ENCODE measurements at places on chromosomes 3 and 15.

DNA sequence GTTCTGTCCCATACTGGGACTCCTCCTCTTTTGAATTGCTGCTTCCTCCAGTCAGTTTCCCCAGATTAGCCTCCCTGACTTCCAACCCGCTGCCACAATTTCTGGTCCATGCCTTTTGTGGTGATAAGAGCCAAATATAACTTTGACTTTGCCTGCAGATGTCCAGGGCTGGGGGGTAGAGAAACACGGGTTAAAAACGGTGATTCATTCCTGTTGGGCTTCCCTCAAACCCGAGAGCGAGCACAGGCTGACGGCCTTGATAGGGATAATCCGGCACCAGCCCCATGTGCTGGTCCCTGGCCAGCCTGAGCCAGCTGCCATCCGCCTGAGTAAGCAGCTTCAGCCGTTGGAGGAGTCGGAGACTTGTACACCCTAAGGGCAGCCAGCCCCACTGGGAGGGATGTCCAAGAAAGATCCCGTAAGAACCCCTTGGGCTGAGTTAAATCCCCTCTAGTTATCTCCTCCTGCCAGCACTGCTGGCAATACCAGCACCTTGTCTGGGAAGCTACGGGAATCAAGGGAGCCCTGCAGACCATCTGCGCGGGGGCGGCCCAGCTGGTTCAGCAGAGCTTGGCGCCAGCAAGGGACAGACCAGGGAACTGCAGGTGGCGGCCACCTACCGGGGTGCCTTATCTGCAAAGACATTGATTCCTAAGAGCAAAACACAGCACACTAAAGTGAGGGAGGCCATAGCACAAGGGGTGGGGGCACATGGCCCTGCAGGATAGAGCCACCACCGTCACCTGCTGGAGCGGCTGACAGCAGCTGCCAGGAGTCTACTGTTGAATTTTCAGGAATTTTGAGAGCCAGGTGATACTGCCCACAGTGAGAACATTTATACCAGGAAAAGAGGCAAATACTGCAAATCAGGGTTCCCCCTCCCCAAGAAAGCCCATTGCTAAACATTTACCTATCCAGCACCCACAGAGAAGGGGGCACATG, 18.1 kb downstream of the CSPG4 start:
- DNase-seq = peak; percentile 82

DNA sequence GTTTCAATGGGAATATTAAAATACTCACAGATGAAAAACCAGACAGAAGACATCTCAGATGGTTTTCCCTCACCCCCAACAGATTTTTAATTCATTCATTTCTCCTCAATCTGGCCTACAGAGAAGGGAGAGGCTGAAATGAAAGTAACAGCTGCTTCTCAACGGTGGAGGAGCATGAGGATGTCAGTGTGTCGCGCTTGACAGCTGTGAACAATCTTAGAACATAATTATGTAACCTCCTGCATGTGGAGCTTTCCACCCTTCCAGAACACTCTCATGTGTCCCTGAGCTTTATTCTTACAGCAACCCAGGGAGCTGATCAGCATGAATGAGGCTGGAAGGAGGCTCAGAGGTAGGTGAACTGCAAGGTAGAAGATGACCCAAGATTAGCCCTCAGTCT, 52.7 kb downstream of the MB21D2 start:
- DNase-seq = no peak

GRCh38 chr3:192409201-192409837, 318.0 kb downstream of the FGF12 start:
- DNase-seq = no peak

DNA sequence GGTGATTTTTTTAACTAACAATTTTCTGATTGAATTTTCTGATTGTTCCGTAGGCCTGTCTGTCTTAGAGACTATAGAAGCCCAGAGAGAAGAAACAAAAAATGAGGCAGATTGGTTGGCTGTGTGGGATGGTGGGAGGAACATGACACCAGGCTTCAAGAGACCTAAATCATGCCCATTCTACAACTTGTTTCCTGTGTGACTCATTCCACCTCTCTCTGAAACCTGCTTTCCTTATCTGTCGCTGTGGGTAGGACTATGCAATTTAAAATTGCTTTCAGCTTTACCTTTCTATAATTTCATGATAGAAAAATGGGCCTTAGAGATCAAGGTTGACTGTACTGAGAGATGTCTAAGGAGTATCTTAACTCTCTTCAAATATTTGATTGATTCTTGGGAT, 44.5 kb downstream of the OXNAD1 start:
- no peak for DNase-seq

DNA sequence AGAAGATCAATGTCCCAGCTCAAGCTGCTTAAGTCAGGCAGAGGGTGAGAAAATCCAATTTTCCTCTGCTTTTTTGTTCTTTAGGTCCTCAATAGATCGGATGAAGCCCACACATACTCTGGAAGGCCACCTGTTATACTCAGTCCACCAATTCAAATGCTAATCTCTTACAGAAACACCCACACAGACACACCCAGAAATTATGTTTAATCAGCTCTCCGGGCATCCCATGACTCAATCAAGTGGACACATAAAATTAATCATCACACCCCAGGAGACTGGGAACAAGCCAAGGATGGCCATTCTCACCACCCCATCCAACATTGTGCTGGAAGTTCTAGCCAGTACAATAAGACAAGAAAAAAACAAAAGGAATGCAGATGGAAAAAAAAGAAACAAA, 67.8 kb upstream of the SLC24A5 start:
- no peak for DNase-seq

- DNase-seq = no peak
Measured at GRCh38 chr15:88776646-88777045, 26.6 kb upstream of the ACAN start.

GRCh38 chr3:157091083-157091833, 68.7 kb downstream of the CCNL1 start:
- DNase-seq = no peak

- DNase-seq = no peak
Measured at GRCh38 chr15:73792415-73792814, 39.3 kb upstream of the INSYN1 start.

GRCh38 chr15:90141646-90142045, 39.4 kb upstream of the IDH2 start:
- no peak for DNase-seq

DNA sequence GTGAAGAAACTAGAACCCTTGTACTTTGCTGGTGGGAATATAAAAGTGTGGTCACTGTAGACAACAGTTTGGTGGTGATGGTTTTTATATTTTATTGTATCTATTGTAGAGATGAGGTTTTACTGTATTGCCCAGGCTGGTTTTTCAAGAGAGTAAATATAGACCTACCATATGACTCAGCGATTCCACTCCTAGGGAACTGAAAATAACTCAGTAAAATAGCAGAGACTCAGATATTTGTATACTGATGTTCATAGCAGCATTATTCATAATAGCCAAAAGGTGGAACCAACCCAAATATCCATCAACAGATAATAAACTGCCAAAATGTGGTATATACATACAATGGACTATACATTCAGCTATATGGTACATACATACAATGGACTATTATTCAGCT, 68.8 kb upstream of the IL12A start:
- no peak for DNase-seq

DNA sequence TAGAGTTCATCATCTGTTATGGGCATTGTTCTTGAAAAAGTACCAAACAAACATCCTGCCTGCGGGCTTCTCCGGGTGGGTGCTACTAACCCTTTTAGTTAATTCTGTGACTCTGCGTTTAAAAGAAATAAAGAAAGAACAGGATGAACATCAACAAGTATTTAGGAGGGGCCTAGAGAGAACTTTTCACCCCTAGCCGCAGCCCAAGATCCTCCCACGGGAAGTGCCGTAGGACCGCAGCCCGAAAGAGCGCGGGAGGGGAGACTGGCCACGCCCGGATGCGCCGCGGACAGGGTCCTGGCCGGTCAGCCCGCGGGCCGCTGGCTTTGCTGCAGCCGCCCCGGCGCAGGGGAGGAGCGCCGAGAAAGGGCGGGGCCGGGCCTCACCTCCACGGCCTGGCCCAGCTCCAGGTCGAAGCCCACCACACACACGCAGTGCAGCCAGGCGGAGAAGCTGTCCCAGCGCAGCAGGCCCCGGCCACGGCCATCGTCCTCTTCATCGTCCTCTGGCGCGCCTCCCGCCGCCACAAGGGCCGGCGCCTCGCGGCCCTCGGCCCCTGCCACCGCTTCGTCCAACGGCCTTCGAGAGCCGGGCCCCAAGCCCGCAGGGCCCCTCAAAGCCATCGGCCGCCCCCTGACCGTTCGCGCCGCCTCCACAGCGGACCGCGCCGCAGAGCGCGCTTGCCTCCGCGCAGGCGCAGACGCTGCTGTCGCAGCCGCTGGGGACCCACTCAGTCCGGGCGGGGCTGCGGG, at the start of gene DENND6A:
Gene DENND6A (minus strand): TSS at position 682 of the 752 bp plus-strand sequence. CDS start 59 bp downstream, at position 623.
- peak; percentile 97 for DNase-seq

DNA sequence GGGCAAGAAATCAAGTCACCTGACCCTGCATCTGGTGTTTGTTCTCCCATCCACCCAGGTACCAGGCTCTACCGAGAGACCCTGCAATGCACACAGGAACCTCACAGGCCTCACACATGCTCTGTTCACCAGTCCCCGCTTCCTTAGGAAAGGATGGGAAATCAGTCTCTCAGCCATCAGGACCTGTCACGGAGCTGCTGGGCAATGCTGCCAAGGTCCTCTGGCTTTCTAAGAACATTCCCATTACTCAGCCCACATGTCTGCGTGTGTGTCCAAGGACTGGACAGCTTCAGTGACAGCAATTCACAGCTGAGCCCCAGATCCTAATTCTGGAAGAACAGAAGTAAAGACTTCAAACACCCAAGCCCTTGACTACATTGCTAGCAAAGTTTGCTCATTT, 6.5 kb upstream of the SRGAP3 start:
- DNase-seq = no peak

GRCh38 chr3:189507856-189508255, 123.3 kb upstream of the TP63 start:
- no peak for DNase-seq

- no peak for DNase-seq
Measured at GRCh38 chr3:97138914-97139541, 324.6 kb downstream of the EPHA6 start.

- no peak for DNase-seq
Measured at GRCh38 chr3:134364936-134365765, 9.1 kb downstream of the AMOTL2 start.

DNA sequence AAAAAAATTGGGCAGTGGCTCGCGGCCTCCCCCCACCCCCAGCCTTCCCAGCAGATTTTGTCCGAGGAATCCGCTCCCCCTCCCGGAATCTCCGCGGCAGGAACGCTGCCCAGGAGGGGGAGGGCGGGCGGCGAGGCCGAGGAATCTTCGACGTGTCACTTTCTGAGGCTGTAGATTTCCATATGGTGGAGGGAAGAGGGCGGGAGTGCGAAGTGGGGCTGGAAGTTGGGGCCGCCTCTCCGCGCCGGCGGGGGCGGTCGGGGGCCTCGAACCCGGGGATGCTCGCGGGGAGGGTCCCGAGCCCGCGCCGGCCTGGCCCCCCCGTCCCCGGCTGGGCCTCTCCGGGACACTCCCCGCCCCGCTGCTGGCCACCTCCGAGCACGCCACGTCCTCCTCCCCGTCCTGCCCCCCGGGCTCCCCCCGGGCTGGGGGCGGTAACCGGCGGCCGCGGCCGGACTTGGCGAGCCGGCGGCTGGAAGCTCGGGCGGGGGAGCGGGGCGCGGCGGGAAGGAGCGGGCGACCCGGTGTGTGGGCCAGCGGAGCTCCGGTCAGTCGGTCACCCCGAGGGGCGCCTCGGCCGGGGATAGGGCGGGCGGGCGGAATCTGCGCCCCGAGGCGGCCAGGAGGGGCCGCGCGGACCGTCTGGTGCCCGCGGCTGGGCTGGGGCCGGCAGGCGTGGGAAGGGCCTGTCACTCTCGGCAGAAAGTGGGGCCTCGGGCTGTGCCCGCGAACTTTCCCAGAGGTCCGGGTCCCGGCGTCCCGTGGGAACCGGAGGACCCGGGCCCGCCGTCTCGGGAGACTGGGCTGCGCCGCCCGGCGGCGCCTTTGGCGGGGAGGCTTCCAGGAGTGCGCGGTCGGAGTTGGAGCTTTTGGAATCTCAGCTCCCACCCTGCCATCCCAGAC, 951 bp downstream of the FNDC3B start:
- peak; percentile 83 for DNase-seq

- no peak for DNase-seq
Measured at GRCh38 chr3:110810356-110810755, 261.3 kb upstream of the NECTIN3 start.

GRCh38 chr3:177694316-177694715, 497.0 kb upstream of the TBL1XR1 start:
- no peak for DNase-seq

- no peak for DNase-seq
Measured at GRCh38 chr15:80507131-80507530, 102.9 kb downstream of the ARNT2 start.

DNA sequence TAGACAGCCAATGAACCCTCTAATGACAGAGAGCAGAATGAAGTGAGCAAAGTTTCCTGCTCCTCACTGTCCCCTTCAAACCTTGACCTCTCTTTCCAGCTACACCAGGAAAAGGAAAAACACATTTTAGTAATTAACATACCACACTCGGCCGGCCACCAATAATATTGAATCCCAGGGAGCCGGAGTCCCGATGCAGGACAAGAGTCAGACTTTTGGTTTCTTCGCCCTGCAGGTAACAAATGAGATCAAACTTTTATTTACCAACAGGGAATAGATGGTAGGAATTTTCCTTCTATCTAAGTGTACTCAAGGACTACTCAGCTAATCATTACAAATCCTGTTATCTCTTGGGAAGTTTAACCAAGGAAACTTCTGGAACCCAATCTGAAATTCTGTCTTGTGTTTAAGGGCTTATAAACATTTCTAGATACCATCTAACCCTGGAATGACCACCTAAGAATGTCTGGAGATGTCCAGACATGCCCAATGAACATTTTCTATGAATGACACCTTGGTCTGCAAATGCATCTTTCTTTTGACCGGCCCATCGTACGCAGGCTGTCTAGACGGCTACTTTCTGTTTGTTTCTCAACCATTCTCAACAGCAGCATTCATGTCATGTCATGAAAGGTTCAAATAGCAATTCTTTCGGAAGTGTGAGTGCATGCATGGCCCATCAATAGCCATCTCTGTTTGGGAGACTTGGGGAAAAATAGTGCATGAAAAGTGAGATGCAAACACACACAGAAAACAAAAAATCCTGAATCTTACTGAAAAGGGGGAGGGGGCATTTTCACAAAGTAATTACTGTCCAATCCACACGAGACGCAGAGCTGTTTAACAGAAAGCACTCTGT, 16.1 kb downstream of the PDZRN3 start:
- DNase-seq = no peak

GRCh38 chr15:101578443-101578894, 73.7 kb downstream of the TM2D3 start:
- DNase-seq = no peak

GRCh38 chr3:40780291-40780924, 255.6 kb downstream of the ZNF621 start:
- DNase-seq = peak; percentile 75

Measured in ureter (tissue), 1 donor.